ENCODE measurements at places on chromosomes 1 and 21.
A peak's percentile ranks its signal among the peaks of the same experiment; 100 is the strongest.

DNA sequence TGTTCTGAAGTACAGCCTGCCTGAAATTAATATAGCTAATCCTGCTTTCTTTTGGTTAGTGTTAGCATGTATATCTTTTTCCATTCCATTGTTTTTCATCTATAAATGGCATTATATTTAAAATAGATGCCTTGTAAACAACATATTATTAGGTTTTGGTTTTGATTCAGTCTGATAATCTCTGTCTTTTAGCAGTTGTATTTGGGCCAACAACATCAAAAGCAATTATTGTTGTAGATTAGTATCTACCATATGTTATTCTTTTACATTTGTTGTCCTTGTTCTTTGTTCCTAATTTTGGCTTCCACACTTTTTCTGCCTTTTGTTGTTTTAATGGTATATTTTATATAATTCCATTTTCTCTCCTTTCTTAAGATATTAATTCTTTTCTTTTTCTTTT, 678.2 kb upstream of the PRMT6 start:
- no peak for DNase-seq

DNA sequence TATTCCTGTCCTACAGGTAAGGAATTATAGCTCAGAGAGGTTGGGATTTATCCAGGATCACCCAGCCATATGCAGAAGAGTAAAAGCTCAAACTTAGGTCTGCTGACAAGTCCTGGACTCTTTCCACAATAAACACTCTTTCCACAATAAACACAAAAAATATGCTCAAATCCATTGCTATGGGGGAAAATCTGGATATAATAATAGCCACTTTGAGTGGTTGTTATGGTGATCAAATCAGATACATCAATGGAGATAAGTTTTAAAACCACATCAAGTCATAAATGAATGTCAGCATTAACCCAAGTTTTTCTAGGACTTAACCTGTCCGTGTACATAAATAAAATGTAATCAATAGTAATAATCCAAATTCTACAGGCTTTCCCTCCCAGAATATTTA, 22.3 kb upstream of the TTF2 start:
- no peak for DNase-seq

- no peak for DNase-seq
These were observed 232.6 kb upstream of the C1orf174 start for GRCh38 chr1:4132352-4133296.

- DNase-seq = no peak
These were observed 292.2 kb downstream of the NTNG1 start for GRCh38 chr1:107433068-107433467.

DNA sequence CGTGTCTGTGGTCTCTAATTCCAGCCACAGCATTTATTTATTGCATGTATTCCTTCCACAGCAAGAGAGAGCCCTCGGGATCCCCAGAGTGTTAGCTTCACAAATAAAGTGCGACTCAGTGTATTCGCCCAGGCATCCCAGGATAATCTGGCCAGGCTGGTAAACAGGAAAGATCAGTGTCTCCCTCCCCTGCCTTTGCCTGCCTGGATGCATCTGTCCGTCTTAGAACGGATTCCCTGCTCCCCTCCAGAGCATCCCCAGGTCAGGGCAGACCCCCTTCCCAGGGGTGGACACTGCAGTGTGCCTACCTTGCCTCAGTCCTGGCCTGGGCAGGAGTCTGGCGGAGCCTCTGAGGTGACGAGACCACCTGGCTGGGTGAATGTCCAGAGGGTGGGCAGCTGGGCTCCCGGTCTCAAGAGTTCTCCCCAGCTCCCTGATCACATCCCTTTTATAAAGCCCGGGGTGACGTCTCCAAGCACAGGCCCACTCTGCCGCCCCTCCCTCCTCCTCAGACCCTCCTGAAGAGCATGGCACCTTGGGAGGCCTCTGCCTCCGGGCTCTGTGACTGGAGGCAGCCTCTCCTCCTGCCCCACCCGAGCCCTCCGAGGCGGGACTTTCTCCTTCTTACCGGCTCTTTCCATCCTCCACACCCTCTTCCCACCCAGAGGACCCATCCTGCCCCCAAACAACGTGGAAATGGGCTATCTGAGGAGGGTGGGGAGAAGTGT, at the start of gene KISS1:
TSS of gene KISS1 (minus strand) at position 424 of the 728 bp plus-strand sequence. CDS start 3,615 bp downstream, outside the sequence.
- no peak for DNase-seq

- DNase-seq = no peak
These were observed 28.4 kb upstream of the KIAA0040 start for GRCh38 chr1:175220853-175221556.

GRCh38 chr1:76802094-76802493, 65.2 kb upstream of the ST6GALNAC5 start:
- DNase-seq = no peak

DNA sequence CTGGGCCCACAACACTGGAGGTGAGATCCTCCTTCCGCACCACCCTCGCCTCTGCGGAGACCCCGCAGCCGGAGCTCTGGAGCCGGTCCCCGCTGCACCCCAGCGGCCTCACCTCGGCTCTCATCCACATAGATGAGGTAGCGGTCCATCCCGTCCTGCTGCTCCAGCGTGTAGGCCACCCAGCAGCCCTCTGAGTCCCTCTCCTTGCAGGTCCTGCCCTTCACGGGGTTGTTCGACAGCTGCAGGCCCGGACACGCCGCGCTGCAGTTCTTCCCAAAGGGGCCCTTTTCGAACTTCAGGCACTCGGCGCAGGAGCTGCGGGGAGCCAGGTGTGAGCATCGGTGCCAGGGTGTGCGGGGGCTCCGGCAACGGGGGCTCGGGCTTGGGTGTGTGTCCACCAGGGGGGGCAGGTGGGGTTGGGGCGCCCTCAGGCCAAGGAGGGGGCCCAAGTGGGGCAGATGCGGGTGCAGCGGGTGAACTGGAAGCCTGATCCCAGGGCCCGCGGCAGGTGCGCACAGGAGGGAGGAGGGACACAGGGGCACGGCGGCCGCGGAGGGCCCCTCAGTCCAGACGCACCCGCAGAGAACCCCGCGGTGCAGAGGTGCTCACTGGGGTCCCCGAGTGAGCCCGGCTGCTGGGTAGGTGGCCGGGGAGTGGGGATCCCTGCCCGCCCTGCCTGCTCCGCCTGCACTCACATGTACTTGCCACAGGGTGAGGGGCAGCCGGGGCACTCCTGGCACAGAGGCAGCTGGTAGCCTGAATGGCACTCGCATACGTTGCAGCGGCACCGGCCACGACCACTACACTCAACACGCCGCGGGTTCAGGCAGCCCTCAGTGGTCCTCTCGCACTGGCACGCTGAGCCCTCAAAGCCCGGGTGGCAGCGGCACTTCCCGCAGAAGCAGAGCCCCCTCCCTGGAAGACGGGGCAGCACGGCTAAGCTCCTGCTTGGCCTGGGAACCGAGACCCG, 15.4 kb upstream of the PTTG1IP start:
- DNase-seq = no peak

GRCh38 chr1:54479841-54480524, 68.0 kb upstream of the ACOT11 start:
- no peak for DNase-seq

- DNase-seq = no peak
These were observed 207.4 kb upstream of the RUNX1 start for GRCh38 chr21:35256468-35256988.

GRCh38 chr1:227913396-227913763, 34.4 kb downstream of the WNT9A start:
- DNase-seq = no peak

DNA sequence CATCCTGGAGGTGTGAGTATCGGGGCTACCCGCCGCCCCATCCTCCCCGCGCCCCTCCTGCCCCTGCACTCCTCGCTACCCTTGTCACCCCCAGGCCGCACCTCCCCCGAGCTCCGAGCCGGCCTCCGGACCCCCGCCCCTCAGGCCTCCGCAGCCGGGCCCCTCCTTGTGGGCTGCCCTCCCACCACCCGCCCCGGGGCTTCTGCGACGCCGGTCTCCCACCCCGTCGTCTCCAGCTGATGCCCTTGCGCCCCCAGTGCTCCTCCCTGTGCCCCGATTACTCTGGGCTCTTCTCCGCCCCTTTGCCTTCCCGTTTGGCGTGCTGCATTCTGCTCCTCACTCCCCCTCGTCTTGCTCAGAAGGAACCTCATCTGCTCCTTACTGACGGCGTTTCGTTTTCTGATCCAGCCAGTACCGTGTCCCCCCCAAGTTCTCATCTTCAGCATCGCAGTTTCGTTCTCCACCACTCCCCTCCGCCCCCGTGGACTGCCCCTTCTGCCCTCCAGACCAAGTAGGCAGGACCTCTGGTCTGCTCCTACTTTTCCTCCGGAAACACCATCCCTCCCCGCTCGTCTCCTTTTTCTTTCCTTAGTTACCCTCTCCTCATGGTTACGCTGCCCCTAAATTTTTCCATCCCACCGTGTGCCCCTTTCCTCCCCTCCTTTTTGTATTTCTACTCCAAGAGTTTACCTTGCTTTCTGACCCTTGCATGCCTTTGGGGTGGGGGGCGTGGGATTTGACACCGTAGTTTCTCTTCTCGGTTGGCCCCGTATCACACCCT, 841 bp downstream of the SNX27 start:
- no peak for DNase-seq

GRCh38 chr1:37362594-37363385, 111.6 kb upstream of the ZC3H12A start:
- no peak for DNase-seq

- DNase-seq = no peak
These were observed 8.9 kb upstream of the PRMT6 start for GRCh38 chr1:107047602-107048001.

DNA sequence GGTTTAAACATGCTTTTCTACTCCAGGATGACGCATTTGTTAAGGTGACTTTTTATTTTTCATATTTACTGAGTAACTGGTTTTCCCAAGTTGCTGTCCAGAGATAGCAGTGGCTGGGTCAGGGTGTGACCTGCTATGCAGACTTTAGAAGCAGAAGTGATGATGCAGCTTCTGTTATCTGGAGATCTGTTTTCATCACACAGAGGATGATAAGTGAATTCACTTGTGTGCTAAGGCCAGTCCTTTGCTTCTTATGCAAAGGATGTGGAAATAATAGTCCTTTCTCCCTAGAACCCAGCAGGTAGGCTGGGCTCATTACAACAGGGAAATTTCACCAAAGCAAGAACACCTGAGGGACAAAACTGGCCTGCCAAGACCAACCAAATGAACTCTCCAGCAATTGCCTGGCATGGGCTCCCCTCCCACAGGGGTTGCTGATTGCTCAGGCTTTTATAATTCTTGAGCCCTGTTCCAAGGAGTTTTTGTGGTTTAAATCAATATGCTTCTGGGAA, 97.8 kb upstream of the LPGAT1 start:
- DNase-seq = no peak

- DNase-seq = no peak
These were observed 10.7 kb downstream of the ATP1A4 start for GRCh38 chr1:160161965-160162705.

- DNase-seq = no peak
These were observed 105.3 kb downstream of the AJAP1 start for GRCh38 chr1:4759671-4760070.

- no peak for DNase-seq
These were observed 1.5 kb upstream of the DNAJB4 start for GRCh38 chr1:78003070-78003746.

- no peak for DNase-seq
These were observed 2.0 kb downstream of the TMEM63A start for GRCh38 chr1:225880222-225880588.

GRCh38 chr1:192907545-192908243, 98.9 kb downstream of the RGS2 start:
- no peak for DNase-seq

- no peak for DNase-seq
These were observed 441.1 kb downstream of the SETD4 start for GRCh38 chr21:35619184-35619583.

DNA sequence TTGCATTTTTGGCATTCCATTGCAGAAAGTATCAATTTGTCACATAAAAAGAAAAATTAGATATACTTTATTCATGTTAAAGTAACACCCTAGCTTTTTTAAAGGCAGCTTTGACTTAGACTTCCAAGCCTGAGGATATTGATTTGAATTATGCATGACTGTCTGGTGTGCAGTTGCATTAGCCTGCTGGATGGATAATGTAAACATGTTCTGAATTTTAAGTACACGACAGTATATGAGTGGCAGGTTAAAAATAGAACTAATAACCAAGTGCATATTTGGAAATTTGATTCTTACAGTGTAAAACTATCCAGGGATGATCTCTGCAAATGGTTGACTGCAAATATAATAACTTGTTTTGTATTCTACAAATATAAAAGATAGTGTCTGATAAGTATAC, 124.0 kb downstream of the SYT14 start:
- no peak for DNase-seq

DNA sequence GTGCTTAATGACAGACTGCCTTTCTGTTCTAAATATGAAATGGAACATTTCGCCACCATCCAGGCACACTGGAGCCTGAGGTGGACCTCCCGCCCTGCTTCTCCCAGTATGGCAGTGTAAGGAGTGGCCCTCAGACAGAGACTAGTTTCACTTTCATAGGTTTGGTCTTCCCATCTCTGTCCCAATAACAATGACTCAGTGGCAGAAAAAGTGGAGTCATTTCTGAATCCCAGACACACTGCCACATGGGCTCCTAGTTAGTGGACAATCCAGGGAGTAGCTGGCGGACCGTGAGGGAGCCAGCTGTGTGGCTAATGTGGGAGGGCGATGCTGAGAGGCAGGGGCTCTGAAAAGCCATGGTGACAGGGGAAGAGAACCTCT, 95.6 kb upstream of the TSPAN2 start:
- no peak for DNase-seq

DNA sequence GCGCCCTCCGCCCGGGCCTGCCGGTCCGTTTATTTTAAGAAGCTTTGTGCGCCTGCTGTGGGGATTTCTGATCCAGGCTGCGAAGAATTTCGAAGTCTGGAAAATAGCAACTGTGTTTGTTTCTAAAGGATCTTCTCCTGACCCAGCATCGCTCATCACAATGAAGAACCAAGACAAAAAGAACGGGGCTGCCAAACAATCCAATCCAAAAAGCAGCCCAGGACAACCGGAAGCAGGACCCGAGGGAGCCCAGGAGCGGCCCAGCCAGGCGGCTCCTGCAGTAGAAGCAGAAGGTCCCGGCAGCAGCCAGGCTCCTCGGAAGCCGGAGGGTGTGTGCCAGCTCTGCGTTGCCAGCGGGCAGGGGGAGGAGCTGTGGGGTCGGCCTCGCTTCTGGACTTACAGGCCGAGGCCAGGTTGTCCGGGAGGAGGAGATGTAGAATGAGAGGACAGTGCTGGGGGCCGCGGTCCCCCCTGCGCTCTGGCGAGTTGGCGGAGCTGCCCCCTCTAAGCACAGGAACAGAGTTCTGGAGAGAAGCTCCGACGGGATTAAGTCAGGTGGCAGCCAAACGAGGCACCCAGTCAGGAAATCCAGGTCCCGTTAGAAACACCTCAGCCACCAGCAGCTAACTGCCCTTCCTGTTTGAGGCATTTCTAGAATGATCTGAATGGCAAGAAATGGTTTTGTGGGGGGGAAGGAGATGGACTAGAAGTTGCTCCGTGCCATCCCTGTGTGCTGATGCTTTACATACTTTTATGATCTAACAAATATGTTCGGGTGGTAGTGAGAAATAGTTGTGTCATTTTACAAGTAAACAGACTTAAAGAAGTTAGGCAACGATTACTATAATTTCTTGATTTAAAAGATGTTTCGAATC, 948 bp downstream of the TXLNA start:
- DNase-seq = peak; percentile 56

DNA sequence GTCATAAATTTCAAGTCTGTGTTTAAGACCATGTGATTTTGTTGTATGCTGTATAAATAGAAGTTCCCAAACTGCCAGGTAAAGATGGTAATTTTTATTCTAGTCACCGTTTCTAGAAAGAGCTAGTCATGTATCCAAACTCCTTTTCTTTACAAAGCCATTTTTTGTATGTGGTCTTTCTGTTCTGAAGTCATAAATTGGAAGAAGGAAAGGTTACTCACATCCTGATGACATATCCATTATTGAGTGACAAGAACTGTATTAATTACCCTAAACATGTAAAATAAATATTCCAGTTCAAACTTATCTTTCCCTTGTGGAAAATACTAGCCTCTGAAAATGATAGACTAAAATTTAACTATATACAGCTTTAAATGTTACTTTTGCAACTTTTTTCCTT, 104.7 kb downstream of the POFUT2 start:
- no peak for DNase-seq
